ENCODE measurements at places on chromosomes 1 and 21.

GRCh38 chr1:34532113-34532512, 222.7 kb upstream of the GJB5 start:
- DNase-seq = no peak

DNA sequence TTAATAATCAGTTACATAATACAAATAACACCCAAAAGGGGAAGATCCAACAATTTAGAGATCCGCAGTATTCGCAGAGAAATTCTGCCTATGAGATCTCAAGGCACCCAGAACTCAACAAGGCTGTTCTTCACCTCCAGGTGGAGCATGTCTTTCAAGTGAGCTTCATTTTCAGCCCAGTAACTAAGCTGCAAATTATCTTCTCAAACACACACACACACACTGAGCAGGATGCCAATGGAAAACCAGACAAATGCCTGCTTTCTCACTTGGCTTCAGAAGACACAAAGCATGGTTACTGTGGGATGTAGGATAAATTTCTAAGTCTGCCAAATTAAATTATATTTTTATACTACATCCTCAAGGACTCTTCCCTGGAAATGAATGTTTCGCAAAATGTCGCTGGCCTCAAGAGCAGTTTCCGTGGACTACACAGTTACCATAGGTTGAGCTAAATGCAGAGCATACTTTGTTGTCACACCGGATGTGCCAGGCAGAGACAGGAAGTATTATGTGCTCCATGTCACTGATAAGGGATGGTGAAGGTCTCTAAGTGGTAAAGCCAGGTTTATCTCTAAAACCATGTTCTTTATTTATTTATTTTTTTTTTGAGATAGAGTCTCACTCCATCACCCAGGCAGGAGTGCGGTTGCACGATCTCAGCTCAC, 30.3 kb downstream of the UBR4 start:
- DNase-seq = no peak

- no peak for DNase-seq
Measured at GRCh38 chr1:205528446-205528886, 24.0 kb downstream of the CDK18 start.

DNA sequence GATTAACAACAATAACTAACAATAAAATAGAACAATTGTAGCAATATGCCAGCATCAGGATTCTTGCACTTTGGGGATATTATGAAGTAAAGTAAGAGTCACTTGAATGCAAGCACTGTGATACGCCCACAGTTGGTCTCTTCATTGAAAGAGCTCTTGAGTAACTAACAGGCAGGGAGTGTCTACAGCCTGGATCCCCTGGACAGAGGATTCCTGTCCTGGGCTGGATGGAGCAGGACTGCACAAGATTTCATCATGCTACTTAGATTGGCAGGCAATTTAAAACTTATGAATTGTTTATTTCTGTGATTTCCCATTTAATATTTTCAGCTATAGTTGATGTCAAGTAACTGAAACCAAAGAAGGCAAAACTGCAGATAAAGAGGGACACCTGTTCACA, 13.7 kb upstream of the KRTAP19-5 start:
- DNase-seq = no peak

DNA sequence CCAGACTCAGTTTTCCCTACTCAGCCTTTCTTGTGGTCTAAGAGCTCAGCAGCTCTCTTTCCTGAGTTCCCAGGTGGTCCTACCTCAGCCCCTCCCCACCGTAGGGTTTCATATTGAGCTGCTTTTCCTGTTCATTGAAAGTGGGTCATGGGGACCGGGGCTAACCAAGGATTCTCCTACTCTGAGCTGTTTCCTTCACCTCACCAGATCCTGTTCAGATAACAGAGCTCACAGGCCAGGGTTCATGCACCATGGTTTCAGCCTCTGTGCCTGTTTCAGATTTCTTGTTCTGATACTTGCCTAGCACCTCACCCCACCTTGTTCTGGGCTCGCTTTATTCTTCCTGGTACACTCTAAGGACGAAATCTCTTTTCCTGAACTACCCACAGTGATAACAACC, 8.5 kb downstream of the UBQLN4 start:
- no peak for DNase-seq

DNA sequence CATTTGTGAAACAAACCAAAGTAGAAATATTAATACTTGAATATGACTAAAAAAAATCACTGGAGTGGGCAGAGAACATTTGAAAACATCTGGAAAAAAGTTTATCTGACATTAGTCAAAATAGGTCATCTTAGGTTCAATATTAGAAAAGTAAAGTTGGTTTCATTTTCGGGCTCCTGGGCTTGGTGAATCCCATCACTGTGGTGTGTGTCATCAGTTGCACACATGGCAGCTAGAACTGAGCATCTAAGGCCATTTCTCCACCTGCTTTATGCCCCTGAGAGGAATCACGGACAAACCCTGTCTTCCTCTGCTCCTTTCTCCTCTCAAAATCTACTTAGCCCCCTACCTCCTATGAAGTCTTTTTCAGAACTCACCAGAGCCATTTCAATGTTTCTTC, 5.4 kb downstream of the HSD11B1 start:
- DNase-seq = no peak

GRCh38 chr1:153343040-153343681, 5.5 kb downstream of the PGLYRP4 start:
- DNase-seq = no peak

DNA sequence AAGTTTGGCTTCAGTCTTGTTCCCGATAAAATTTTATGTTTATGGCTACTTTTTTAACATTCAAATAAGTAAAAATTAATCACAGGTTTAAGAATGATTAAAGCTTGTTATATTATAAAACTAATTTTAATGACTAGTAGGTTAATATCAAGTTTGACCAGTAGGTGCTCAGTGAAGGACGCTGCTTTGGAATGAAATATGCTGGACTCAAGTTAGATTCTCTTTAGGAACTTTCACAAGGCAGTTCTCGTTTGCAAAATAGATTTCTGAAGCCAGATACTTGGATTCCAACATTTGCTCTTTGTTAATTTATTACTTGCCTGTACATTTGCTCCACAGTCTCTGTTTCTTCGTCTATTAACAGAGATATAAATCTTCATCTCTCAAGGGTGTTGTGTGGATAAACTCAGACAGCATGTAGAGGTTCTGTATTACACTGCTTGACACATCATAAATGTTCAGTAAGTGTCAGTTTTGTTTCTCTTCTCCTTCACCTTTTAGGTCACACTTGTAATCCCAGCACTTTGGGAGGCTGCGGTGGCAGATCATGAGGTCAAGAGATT, 432.8 kb upstream of the CHRM3 start:
- no peak for DNase-seq

Data from aorta (tissue), 5 donors.